ENCODE measurements at places on chromosomes 1 and 21.

DNA sequence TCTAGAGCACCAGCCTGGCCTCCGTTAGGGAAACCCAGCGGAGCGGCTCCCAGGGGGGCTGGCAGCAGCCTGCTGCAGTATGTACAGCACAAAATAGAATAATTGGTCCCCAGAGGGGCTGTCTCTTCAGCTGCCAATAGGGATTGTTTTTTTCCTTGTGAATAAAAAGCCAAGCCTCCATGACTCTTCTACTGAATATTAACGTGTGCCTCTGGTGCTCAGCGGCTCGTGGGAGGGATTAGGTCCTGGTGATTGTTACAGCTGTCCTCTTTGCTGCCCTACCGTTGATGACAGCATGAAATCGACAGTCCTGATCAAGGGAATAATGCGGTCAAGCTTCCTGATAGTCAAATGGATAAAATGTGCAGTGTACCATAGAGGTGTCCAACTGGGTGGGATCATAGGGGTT is 190.7 kb upstream of the RUNX1 start:
- no peak for DNase-seq

DNA sequence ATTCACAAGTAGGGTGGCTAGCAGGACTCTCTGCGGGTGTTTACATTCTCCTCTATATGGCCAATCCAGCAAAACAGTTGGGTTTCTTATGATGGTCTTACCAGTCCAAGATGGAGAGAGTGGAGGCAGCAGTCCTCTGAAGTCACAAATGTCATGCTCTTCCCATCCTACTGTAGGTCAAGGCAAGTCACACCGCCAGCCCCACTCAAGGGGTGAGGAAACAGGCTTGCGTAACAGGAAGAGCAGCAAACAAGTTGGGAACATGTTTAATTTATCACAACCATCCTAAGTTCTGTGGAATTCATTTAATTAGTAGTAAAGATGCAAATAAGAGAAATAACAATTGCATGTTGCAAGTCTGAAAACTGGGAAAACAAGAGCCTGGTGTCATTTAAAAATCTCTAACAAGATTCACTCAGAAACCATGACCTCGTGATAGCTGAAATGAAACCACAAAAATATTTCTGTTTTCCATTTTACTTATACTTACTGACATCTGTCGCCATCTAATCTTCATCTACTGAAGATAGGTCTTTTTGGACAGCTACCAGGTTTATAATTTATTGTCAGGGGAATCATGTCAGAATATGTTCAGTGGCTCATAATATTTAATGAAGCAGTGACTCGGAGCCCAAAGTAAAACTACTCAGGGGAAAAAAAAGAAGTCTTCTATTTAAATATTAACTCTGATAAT is 349.1 kb upstream of the FMN2 start:
- DNase-seq = no peak

GRCh38 chr1:96840396-96840795 is 118.8 kb downstream of the PTBP2 start:
- DNase-seq = no peak

- DNase-seq = peak; percentile 35
These were observed 750 bp downstream of the RHOU start for GRCh38 chr1:228735871-228736586.

- no peak for DNase-seq
These were observed 143.3 kb downstream of the SIPA1L2 start for GRCh38 chr1:232486454-232487207.

DNA sequence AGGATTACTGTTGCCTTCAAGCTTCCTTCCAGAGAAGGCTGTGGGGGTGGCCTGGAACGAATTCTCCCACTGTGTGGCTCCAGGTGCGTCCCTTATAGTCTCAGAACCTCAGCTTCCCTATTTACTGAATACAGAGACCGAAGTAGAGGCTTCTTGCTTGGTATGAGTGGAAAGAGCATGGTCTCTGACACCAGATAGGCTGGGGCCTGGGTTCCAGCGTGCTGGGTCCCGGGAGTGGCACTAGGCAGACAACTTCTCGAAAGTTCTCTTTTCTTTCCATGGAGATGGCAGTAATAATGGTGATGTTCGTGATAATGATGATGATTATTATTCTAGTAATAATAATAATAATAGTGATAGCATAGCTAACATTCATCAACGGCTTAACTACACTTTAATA is 161.7 kb downstream of the PTPRU start:
- DNase-seq = no peak

- DNase-seq = no peak
These were observed 143.9 kb downstream of the MRPS6 start for GRCh38 chr21:34217263-34217662.

- DNase-seq = no peak
These were observed 65.1 kb upstream of the JUN start for GRCh38 chr1:58848818-58849411.

DNA sequence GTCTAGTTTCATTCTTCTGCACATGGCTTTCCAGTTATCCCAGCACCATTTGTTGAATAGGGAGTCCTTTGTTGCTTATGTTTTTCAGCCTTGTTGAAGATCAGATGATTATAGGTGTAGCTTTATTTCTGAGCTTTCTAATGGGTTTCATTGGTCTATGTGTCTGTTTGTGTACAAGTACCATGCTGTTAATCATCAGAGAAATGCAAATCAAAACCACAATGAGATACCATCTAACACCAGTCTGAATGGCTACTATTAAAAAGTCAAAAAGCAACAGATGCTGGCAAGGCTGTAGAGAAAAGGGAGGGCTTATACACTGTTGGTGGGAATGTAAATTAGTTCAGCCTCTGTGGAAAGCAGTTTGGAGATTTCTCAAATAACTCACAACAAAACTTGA is 321.5 kb upstream of the PTBP2 start:
- no peak for DNase-seq

DNA sequence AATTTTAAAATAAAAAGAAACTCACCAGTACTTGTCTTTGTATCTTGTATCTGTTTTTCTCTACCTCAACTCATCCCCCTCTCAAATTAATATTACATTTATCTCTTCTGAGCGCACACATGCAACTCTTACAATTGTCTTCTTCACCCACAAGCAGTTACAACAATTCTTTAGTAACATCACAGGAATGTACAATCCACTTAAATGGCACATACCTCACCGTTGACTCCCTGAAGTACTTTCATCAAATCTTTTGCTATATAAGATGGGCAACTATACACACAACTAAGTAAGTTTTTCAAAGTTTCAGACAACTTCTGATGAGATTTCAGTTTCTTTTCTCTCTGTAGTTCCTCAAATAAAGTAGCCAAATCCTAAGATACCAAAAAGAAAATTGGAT is 28.3 kb downstream of the HEATR1 start:
- no peak for DNase-seq

GRCh38 chr1:87806379-87807094 is 477.9 kb downstream of the LMO4 start:
- no peak for DNase-seq

- no peak for DNase-seq
These were observed 248.4 kb downstream of the SIPA1L2 start for GRCh38 chr1:232381394-232382100.

DNA sequence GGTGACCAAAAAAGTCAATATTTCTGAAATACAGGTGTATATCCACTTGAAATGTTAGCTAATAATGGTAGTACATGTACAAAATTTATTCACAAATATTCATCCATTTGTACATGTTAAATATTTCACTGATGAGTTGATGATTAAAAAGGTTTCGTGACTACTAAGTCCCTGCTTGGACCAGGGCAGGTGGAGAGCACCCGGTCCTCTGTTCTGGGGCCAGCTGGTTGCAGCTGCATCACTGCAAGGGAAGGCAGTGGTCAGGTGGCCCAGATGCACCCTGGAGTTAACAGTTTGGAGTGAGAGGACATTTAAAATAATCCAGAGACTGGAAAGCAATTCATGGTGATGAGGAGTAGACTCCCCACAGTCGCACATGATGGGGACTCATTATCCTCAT is 141.2 kb downstream of the ZBTB18 start:
- no peak for DNase-seq

- no peak for DNase-seq
These were observed 77.7 kb upstream of the DIRAS3 start for GRCh38 chr1:68128157-68128556.

Measured in CD4-positive, alpha-beta T cell treated with Interleukin-2 at 100 ng/mL for 4 hours (primary cell).